ENCODE measurements at places on chromosomes 1 and 21.

DNA sequence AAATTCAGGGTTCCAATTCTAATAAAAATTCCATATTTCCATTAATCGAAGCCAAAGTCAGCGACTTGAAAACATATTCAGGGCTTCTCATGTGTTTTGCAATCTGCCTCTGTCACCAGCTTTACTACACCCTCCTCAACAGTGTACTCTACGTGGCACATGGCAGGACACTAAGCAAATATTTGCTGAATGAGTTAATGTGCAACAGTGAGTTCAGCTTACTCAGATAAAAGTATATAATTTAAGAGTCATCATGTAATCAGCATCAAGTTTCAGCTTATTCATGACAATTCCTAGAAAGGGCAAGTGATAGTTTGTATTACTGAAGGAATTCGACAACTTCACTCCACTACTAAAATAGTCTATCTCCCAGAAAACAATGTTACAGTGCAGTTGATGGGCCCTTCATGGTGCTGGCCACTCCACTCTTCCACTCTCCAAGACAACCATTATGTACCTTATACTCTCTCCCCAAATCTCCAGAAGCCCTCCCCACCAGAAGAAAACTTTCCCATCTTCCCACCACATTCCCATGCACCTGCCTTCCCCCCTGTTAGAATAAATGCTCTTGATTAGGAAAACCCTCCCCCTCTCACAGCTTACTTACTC, 97.3 kb downstream of the TTLL7 start:
- DNase-seq: no peak

GRCh38 chr1:183147735-183148134, 38.3 kb upstream of the LAMC2 start:
- no peak for DNase-seq

- DNase-seq: no peak
These were observed 9.1 kb downstream of the SLC30A2 start for GRCh38 chr1:26036756-26037281.

DNA sequence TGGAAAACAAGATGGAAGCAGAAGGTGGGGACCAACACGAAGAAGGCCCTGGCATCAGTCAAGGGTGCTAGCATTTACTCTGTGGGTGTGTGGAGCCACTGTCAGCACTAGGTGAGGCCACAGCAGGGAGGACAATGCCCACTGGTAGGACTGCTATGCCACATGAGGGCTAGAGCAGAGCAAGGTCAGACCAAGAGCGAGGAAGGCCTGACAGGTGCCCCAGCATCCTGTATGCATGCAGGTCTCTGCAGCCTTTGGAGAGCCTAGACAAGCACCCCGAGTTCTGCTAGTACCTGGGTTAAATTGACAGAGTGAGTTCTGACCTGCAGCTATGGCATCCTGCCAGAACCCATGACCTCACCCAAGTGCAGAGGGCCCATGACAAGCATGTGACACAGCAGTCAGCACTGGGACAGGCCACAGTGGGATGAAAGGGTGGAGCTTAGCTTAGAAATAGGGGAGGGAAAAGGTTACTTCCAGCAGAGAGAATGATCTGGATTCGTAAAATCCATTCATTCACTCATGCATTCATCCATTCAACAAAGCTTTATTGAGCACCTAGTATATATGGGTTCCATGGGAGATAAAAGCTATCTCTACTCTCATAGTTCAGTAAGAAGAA, 9.0 kb upstream of the CSF1 start:
- peak; percentile 85 for DNase-seq

DNA sequence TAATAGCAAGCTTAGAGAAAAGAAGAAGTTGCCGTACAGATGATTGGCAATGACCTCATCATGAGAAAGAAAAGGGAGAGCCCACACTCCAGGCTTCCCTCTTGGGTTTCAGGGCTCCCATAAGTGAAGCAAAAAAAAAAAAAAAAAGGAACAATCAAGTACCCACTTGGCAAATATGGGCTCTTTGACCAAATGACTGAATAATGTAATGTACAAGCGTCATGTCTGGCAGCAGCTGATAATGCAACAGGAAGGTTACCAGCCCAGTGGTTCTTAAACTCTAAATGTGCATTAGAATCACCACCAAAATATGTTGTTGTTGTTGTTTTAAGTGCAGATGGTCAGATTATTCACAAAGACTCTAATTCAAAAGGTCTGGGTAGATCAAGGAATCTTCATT, 13.5 kb downstream of the TNFSF4 start:
- DNase-seq: peak; percentile 92

- DNase-seq: no peak
These were observed 3.5 kb downstream of the C1orf159 start for GRCh38 chr1:1112237-1112985.

- DNase-seq: peak; percentile 52
These were observed 87.3 kb downstream of the USP24 start for GRCh38 chr1:55127827-55128343.

DNA sequence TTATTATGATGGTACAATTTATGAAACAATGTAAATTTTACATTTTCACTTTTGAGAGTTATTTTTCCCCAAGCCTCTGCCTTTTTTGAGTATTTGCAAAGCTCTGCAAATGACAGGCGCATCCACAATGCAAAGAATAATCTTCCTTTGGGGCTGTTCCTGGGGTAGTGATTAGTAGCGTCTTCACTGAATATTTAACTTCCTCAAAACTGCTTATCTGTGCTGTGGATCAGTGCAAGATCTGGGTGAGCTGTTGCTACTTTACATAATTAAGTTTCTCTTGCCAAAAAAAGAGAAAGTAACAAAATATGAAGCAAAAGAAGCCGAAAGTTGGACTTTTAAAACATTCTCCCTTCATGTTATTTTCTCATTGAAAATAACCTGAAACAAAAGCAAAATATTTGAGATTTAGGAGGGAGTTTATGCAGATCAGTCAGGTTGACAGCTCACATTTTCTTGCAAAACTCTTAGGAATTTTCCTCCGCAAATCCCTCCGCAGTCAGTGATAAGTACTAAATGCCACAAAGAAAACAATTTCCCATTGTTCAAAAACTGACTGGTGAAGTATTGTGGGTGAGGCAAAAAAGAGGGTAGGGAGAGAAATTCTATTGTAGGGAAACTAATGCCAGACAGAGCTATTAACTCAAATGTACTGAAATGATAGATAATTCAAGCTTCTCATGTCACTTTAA, 276.4 kb upstream of the B3GALT2 start:
- no peak for DNase-seq

DNA sequence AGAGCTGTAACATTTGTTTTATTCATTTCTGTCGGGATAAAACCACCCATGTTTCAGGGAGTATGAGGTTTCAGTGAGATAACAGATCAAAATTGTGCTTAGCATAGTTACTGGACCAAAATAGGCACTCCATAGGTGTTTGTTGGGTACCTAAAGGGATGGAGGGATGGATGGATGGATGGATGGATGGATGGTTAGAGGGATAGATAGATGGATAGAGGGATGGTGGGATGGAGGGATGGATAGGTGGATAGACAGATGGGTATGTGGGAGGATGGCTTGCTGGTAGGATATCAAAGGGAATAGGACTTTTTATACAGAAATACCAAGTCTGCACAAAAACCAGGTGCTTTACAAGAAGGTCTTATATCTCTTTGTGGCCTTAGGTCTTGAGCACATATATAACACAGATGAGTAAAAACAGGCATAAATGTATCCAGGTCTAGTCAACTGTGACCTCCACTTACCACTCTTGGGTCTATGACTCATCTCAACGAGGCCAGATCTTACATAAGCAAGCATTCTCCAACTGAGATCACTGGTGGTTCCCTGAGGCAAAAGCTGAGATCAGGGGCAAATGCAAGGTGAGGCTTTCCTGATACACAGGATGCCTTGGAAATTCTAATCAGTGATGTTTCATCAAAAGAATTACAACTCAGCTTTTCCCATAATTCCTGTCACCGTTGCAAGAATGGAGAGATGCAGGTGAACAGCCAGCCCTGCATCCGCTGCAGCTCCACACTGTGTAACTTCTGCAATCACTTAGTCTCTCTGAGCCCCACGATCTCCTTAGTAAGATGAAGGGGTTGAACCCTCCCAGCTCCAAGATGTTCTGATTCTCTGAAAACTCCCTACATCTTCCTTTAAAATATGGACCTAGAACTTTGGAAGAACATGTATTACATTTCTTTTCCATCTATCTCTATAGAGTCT, 32.0 kb downstream of the PTAFR start:
- DNase-seq: peak; percentile 77

- no peak for DNase-seq
These were observed 23.8 kb upstream of the ST3GAL3 start for GRCh38 chr1:43683560-43683959.

- no peak for DNase-seq
These were observed 10.4 kb downstream of the FGR start for GRCh38 chr1:27624467-27625178.

DNA sequence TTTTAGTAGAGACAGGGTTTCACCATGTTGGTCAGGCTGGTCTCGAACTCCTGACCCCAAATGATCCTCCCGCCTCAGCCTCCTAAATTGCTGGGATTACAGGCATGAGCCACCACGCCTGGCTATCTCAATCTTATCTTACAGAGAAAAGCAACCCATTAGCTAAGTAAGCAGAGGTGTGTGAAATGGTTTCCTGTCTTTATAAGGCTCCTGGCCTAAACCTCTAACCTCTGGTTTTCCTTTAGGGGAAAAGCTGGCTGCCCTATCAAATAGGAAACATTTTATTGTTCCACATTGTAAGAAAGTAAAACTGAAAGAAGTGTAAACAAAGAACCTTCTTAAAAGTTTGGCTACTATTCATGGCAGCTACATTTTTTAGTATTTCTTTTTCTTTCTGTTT, 78.3 kb upstream of the MORC3 start:
- DNase-seq: no peak

GRCh38 chr1:181429462-181429861, 53.9 kb upstream of the CACNA1E start:
- DNase-seq: no peak

DNA sequence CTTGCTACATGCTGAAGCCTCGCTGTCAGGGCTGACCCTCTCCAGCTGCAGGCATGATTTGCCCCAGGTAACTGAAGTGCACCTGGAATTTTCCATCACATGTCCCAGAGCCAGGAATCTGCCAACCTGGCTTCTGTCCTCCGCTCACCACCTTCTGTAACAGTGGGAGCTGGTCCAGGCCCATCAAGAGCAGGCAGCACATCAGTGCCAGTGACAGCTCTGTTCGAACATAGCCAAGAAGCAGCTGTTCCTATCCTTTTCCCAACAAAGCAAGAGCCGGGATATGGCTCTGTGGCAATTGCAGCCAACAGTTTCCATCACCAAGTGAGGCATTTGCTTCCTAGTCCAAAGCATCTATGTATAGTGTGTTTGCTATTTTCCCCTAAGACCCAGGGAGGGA, 42.2 kb upstream of the KANK4 start:
- DNase-seq: no peak

DNA sequence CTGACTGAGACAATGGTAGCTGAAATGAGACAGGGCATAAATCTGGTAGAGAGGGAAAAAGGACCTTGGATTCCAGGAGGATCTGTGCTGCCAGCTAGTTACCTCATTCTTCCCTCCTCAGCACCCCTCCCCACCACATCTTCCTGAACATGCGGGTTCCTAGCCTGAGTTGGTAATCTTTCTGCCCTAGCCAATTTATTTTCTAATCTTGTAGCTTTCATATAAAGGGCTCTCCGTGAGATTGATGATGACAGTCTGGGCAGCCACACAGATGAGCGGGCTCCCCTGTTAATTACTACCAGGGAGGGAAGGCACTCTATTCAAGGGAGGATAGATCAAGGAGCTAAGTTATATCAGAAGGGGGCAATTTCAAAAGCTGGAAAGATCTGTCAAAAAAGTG, 20.2 kb downstream of the ARHGEF11 start:
- no peak for DNase-seq

DNA sequence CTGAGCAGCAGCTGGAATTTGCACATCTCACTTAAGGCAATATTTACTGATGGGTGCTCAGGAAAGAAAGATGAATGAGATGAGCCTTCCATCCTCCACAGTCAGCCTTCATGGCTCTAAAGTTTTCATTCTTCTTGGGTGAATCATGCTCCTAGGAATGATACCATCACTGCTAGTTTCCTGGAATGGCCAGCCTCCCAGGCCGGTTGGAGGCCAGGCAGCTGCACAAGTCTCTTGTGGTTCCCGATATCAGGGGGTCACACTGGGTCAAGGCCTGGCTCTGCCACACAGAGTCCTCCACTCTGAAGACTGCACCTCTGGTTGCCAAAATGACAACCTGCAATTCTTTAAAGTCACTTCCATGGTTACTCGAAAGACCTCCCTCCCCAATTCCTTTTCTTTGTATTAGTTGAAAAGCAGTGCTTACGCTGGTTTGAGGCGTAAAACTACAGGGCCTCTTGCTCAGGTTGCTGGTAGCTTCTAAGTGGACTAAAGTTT, 46.2 kb upstream of the PALMD start:
- no peak for DNase-seq

GRCh38 chr1:226882631-226883409, 12.4 kb downstream of the PSEN2 start:
- peak; percentile 87 for DNase-seq

GRCh38 chr1:9326596-9326995, 33.9 kb downstream of the SPSB1 start:
- no peak for DNase-seq

- DNase-seq: no peak
These were observed 24.8 kb downstream of the CD101 start for GRCh38 chr1:117026361-117026760.

GRCh38 chr1:117013309-117013858, 11.8 kb downstream of the CD101 start:
- no peak for DNase-seq

- DNase-seq: no peak
These were observed 36.5 kb downstream of the ARHGEF10L start for GRCh38 chr1:17575797-17576518.

DNA sequence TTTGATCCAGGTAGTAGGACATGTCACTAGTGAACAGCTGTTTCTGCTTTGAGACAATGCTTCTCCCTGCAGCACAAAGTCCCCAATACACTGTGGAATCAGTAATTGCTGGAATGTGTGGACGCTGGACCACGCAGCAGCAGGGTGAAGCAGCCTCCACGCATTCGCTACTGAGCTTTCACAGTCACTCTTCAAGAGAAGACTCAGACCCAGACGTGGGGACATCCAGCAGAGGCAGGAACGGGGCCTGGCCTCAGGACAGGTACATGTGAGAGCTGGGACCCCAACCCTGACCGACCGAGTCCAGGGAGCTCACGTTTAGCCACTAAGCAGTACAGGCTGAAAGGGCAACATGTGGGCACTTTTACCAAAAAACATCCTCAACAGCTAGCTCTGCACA, 34.1 kb upstream of the PRDM15 start:
- DNase-seq: no peak

DNA sequence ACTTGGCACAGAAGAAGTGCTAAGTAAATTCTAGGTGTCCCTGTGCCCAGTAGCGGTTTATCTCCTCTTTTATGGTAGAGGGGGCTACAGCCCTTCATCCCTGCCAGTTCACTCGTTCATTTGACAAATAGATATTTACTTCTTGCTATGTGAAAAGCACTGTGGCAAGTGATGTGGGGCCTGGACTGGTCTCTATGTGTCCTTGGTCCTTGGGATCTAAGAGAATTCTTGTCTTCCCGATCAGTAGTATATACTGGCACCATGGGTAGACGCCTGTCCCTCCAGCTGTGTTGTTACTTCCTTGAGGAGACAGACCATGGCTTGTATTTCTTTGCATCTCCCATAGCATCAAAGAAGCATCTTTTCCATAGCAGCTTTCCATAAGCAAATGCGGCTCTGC, 29.7 kb downstream of the EIF2D start:
- DNase-seq: no peak
